Stimulated activated CD4-positive, alpha-beta T cell treated with anti-CD3 and anti-CD28 coated beads, Interleukin-15, amount 100 ng/mL, for 1 hour (primary cell): ENCODE measurements at places on chromosomes 1 and 21.

DNA sequence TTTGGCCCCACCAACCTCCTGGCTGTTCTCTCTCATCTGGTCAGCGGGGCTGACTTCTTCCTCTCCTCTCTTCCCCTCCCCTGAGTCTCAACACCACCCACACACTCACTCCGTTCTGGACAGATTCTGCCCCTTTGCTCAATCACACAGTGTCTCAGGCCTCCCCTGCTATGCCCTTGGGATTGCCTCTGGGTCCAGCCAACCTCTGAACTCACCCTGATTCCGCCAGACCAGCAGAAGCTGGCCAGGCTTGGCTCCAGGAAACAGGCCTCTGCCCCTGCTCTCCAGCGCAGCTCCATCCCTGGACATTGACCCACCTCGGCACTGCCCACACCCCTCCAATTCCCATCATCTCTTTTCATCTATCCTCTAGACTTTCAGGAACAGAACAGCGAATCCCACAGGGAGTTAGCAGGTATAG lies 22.1 kb downstream of the AHDC1 start:
- DNase-seq = no peak

DNA sequence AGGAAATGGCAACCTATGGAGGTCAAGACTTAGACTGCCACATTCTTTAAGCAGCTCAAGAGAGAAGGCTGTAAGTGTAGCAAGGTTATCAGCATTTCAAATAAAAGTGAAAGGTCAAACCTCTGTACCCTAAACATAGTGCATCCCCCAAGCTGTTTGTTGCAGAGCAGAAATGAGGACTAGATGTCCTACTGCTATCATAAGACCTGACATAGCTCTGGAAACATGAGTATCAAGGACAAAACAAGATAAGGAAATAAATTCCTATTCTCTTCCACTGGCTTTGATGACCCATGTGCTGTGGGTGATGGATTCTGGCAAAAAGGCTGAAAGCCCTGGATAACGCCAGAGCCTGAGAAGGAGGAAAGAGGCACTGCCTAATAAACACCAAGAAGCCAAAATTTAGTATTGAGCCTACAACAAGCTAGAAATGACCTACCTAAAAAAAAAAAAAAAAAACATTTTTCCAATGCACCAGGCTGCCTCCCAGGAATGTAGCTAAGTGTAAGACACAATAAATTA lies 35.9 kb downstream of the URB1 start:
- no peak for DNase-seq

DNA sequence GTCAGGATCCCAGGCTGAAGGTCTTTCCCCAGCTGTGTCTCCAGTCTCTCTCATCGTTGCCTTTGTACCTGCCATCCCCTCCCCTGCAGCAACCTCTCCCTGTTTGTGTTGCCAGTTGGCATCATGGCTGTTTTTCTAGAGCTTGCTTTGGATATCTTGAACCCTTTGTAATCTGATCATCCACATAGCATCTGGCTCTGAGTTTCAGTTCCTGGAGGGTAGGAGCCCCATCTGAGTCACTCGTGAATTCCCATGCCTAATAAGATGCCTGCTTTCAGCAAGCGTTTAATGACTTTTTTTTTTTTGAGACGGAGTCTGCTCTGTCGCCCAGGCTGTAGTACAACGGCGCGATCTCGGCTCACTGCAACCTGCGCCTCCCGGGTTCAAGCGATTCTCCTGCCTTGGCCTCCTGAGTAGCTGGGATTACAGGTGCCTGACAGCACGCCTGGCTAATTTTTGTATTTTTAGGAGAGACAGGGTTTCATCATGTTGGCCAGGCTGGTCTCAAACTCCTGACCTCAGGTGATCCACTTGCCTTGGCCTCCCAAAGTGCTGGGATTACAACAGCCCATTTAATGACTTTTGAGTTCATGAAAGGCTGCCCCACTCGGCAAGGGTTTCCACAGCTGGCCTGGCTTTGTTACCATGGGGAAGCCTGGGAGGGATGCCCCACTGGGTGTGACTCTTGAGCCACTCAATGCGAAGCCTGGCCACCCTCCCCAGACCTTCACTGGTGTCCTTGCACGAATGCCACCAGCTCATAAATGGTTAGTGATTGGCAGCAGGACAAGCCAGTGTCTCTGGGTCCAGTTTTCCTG lies 11.9 kb downstream of the ALPL start:
- no peak for DNase-seq

- no peak for DNase-seq
Measured at GRCh38 chr1:213921311-213921710, 66.5 kb upstream of the PROX1 start.

DNA sequence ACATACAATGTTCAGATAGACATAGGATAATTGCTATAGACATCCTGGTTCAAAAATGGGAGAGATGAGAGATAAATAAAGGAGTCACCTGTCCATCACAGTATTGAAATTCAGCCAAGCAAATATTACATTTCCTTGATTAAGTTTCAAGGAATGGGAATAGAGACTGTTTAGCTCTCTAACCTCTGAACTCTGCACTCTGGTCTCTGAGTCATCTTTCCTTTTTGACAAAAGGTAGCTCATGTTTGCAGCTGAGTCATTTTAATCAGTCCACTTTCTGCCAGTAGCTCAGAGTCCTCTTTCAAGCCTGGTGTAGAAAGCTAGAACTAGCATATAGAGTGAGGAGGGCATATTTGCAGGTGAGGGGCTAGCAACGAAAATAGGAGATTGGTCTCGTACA lies 51.4 kb upstream of the GJA8 start:
- no peak for DNase-seq

- DNase-seq = no peak
Measured at GRCh38 chr1:155051777-155052398, 772 bp downstream of the ADAM15 start.

- no peak for DNase-seq
Measured at GRCh38 chr1:116310180-116310579, 62.9 kb upstream of the ATP1A1 start.

- DNase-seq = no peak
Measured at GRCh38 chr1:167681024-167681423, 40.8 kb upstream of the MPZL1 start.

DNA sequence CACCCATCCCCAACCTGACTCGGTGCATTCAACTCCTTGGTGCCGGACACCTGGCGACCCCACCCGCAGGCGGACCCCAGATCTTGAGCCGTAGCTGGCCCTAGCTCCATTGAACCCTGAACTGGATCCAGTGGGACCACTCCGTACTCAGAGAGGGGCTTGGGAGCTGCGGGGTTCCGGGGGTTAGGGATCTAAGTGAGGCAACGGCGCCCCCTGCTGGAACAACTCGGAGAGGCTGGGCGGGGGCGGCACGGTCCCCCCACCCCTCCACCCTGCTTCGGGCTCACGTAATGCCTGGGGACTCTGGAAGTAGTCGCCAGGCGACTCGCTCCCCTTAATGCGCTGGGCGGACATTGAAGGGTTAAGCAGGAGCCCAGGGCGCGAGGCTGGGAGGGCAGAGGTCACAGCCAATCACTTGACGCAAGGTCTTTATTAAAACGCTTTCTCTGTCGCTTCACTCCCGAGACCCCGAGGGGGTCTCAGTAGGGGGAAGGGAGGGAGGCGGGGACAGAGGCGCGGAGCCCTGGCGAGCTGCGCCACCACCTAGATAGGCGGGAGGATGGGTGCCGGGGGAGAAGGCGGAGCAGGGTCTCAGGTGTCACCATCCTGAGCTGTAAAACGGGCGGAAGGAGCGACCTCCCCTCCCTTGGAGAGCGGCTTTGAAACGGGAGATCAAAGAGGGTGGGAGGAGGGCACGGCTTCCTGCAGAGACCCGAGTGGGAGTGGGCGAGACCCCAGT lies 704 bp upstream of the CRABP2 start:
- peak; percentile 64 for DNase-seq

- DNase-seq = no peak
Measured at GRCh38 chr21:36127250-36127904, 7.5 kb upstream of the CBR3 start.

- DNase-seq = peak; percentile 18
Measured at GRCh38 chr1:26391450-26391849, 18.9 kb upstream of the ZNF683 start.

GRCh38 chr1:176765608-176766007 lies 302.6 kb downstream of the PAPPA2 start:
- no peak for DNase-seq

DNA sequence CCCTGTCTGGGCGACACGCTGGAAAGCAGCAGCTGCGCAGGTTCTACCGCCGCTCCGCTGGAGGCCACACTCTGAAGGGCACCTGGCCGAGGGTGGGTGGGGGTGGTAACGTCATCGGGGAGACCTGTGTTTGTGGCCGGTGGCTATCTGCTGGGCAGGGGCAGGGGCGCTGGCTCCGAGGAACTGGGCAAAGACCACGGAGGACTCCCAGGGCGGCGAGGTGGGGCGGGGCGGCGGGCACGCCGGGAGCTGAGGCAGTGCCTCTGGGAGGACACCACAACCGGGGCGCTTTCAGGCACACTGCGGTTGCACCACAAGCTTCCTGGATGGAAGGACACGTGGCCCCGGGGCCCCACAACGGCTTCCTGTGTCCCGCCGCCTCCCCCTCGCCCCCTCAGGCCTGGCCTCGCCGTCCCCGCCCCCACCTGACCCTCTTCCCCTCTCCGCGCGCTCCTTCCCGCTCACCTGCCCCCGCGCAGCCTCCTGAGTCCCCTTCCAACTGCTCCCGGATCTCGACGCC lies 3.3 kb upstream of the DENND2D start:
- peak; percentile 62 for DNase-seq

- no peak for DNase-seq
Measured at GRCh38 chr1:180626711-180627110, 5.1 kb upstream of the XPR1 start.

DNA sequence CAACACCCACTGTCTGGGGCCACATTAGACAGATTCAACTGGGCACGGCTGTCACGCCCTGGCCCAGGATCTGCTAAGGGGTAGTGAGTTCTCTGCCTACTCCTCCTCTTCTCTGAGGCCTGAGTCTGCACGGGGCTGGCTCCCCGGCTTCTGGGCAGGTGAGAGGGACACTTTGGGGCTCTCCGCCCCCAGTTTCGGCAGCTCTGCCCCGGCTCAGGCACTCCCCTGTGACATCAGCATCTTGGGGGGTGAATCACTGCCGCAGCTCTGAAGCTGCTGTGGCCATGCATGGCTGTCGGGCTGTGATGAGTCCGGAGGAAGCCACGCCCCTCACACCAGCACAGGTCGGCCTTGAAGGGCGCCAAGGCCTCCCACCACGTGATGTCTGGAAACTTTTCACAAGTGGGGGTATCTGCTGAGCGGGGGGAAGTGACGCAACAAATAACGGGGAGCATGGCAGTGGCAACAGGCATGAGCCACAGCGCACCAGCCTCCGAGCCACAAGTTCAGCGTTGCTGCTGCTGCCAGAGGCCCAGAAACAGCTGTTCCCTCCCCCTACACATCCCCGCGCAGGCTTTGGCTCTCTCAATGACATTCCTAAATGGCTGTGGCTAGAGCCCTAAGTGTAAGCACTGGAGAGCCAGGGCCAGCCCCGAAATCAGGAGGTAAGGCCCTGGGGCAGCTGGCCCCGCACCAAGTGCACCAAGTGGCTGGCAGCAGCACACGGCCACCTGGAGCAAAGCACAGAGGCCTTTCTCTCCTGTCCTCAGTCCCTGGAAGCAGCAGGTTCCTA lies 26.3 kb downstream of the ZBTB17 start:
- DNase-seq = peak; percentile 72

GRCh38 chr1:12436345-12436658 lies 181.7 kb downstream of the DHRS3 start:
- no peak for DNase-seq

- DNase-seq = no peak
Measured at GRCh38 chr1:78511334-78511733, 20.6 kb downstream of the PTGFR start.

DNA sequence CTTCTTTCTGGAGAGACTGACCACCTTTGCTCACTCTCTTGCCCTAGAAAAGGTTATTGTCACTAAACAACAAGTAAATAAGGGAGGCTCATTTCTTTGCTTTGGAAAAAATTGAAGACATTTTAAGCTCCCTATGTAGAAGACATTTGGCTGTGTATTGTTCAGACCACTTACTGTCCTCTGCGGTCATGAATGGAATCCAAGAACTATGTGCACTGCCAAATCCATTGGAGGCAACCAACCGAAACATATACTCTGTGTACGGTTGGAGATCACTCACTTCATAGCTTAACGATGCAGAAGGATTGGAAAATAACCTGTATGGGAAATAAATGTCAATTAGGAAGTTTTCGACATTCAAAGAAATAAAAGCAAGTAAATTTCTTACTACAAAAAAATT lies 332.8 kb downstream of the KCTD3 start:
- DNase-seq = no peak

DNA sequence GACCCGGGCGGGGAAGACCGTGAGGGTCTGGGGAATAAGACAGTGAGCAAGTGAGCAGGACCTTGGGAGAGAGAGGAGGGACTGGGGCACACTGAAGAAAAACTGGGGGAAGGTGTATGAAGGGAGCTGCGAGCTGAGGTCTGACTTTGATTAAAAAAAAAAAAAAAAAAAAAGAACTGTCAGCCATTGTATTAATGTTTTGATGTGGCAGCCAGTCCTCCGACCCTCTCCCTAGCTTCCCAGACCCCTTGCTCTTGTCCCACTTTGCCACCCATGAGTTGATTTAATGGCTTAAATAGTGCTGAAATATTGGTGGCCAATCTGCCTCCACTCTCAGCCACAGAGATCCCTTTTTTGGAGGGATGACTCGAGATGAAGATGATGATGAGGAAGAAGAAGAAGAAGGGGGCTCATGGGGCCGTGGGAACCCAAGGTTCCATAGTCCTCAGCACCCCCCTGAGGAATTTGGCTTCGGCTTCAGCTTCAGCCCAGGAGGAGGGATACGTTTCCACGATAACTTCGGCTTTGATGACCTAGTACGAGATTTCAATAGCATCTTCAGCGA lies 652 bp downstream of the HAX1 start:
- DNase-seq = no peak

DNA sequence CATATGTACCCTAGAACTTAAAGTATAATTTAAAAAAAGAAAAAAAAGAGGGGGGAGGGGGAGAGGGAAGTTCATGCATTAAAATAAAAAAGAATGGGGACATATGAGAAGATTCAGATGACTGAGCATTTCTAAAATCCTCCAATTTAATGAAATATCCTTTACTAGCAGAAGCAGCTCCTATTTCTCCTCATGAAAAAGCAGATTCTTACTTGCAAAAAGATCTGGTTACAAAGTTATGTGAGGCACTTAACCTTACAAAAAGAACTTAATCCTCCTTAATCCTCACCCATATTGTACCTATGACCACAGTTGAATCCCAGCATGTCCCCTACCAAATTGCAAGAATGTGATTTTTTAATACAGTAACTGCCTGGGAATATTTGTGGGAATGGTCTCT lies 298.5 kb downstream of the SRGAP2C start:
- no peak for DNase-seq

- no peak for DNase-seq
Measured at GRCh38 chr1:157585984-157586383, 11.9 kb downstream of the FCRL4 start.
